ENCODE measurements at places on chromosomes 6 and 20.

- DNase-seq, result no peak
Measured at GRCh38 chr6:37182736-37183590, 13.0 kb downstream of the PIM1 start.

- DNase-seq, result no peak
Measured at GRCh38 chr20:21027569-21027968, 78.6 kb downstream of the LINC00237 start.

DNA sequence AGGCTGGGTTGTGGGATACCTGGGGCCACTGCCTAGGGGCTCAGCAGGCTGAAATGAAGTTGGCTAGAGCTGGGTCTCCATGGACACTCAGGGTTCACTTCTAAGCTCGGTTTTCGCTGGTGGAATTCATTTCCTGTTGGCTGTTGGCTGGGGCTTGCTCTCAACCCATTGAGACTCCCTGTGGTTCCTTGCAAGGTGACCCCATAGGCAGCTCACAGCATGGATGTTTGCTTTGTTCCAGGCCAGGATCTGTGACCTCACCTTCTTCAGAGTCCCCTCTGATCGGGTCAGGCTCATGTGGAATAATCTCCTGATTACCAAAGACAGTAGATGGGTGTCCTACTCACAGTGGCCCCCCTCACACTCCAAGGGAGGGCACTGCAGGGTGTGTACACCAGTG is 229.3 kb downstream of the QKI start:
- no peak for DNase-seq

- no peak for DNase-seq
Measured at GRCh38 chr6:34536251-34536958, 19.7 kb downstream of the SPDEF start.

- no peak for DNase-seq
Measured at GRCh38 chr6:38572186-38572813, 67.4 kb downstream of the BTBD9 start.

- no peak for DNase-seq
Measured at GRCh38 chr6:135128268-135128914, 52.7 kb upstream of the MYB start.

DNA sequence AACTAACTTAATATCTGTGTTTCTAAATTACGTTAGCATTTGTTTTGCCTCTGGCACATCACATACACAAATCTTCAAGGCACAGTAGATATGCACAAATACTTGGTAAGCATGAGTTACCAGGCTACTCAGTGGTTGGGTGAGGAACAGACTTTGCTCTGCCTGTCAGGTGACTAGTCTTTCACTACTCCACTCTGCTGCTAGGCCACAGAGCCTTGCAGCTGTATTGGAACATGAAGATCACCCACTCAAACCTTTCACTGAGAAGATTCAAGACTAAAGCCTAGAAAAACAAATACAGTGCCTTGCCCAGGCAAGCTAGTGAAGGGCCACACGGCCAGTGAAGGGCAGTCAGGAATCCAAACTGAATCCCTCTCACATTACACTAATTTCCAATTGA is 47.0 kb downstream of the DTNBP1 start:
- DNase-seq, result no peak

GRCh38 chr6:125806813-125807212 is 16.1 kb downstream of the NCOA7 start:
- no peak for DNase-seq

- no peak for DNase-seq
Measured at GRCh38 chr6:100257793-100258395, 206.8 kb downstream of the SIM1 start.

DNA sequence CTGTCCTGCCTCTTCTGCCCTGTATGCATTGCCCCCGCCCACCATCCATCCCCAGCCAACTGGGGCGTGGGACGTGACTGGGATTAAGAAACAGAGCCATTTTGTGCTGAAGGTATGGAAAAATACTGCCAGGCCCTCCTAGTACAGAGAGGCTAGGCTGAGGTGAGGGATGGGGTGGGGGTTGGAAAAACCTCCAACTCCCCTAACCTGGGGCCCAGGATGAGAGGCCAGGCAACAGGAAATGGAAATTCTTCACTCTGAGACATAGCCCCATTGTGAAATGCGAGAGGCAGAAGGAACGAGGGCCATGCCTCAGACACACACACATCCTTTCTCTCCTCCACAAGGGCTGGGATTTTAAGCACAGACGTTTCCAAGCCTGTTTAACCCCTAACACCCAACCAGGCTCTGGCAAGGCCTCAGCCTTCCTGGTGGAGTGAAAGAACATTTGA is 19.9 kb downstream of the KCNK5 start:
- no peak for DNase-seq

DNA sequence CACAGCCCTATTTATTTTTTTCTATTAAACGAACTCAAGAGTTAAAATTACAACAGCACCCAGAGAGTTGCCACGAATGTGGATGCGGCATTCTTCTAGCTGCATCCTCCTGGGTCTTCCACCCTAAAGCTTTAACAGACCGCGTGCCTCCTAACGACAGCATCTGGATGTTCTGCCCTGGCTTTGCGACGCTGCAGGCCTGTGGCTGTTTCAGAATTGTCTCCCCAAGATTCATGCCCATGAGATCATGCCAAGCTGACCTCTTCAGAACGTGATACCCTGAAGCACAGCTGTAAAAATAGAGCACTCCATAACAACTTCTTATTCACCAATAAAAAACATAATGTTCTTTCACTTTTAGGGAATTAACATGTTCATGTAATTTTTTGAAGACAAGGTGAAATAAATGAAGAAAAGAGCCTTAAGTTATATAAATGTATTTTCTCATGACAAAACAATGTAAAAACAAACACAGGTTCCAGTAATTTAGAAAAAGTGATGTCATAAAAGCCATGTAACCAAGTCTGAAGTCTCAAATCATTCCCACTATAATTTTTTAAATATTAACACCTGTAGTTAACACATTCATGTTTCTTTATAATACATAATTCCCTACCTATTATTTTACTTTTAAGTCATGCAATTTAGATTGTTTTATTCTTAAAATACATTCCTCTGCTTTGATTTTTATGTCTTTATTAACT is 26.5 kb downstream of the HIVEP2 start:
- no peak for DNase-seq

DNA sequence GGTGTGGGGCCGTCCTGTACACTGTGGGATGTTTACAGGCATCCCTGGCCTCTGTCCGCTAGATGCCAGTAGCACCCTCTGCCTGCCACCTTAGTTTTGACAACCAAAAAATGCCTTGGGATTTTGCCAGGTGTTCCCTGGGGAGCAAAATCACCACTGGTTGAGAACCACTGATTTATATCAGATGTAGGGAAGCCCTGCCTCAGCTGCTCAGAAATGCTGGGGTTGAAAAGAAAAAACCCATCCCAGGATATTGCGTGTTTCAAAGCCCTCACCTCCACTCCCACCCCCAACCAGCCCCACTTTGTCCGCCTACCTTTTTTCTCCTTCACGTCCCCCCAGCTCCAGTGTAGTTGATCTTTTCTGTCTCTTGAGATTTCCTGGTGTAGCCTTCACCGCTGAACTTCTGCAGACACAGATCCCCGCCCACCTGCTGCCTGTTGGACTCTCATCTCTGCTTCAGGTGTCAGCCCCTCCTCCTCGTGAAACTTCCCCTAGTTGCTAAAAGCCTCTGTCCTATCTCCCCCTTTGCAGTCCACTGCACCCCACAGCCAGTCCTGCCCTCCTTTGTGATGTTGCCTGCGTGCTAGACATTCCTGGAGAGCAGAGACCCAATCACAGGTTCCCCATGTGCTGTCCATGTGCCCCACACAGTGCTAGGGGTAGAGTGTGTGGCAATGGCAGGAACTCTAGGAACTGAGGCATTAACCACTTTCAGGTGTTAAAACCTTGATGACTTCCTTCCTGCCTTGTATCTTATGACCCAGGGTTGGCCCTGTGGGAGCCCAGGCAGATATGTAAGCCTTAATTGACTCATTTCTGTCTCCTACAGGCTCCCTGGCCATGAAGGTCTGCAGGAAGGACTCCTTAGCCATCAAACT is 98.9 kb downstream of the TBC1D7 start:
- no peak for DNase-seq

DNA sequence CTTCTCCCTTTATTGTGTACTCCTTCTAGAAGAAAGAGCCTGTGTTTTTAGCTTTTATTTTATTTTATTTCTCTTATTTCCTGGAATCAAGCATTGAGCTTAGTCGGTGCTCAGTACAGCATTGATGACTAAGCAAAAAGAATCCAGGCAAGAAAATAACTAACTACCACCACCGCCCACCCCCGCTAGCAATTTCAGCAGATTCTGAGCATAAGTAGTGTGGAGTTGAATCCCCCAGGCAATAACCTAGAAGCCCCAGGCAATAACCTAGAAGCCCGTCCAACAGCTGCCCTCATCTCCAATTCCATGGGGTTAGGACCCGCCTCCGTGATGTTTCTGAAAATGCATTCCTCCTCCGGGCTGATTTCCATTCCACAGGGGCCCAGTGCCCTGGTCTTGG is 258.0 kb upstream of the TAB2 start:
- no peak for DNase-seq

GRCh38 chr6:33757906-33758305 is 11.2 kb upstream of the IP6K3 start:
- no peak for DNase-seq

DNA sequence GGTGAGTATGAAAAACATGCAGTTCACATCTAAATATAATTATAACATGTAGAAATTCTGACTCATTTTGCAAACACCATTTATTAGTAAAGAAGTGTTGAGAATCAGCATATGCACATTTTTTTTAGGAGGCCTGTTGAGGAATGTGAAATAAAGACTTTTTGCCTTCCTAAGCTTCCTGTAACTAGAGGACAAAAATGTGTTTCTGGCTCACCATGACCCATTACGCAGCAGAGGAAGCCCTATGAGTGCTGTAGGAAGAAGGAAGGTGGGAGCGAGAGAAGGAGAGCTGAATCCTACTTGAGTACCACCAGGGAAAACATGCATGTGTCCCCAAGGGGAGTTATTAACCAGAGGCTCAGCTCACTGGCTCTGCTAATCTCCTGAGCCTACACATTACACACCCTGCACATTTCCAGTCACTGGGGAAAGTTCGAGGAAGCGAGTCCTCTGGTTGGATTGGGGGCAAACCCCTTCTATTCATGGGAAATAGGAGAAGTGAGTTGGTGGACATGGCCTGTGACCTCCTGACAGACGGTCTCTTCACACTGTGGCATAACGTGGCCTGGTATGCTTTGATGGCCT is 540.5 kb upstream of the JAG1 start:
- DNase-seq, result no peak

- DNase-seq, result no peak
Measured at GRCh38 chr6:40807484-40807883, 220.3 kb upstream of the LRFN2 start.

DNA sequence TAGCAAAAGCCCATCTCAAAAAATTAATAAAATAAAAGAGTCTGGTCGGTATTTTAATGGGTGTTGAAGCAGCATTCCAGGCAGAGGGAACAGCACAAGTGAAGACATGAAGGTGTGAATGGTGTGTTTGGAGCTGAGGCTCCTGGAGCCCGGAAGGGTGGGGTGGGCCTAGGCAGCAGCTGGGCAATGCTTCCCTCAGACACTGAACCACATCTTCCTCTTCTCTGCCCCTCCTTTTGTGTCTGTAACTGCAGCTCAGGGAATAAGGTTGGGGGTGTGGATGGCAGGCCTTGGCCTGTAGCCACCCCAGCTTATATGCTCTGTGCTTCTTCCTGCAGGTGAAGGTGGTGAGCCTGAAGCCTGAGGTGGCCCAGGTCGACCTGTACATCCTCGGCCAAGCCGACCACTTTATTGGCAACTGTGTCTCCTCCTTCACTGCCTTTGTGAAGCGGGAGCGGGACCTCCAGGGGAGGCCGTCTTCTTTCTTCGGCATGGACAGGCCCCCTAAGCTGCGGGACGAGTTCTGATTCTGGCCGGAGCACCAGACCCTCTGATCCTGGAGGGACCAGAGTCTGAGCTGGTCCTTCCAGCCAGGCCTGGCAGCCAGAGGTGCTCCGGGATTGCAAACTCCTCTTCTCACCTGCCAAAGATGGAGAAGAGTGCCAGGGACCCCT is 26.6 kb downstream of the POFUT1 start:
- DNase-seq, result no peak

GRCh38 chr6:97473979-97474378 is 191.0 kb upstream of the MMS22L start:
- DNase-seq, result no peak

DNA sequence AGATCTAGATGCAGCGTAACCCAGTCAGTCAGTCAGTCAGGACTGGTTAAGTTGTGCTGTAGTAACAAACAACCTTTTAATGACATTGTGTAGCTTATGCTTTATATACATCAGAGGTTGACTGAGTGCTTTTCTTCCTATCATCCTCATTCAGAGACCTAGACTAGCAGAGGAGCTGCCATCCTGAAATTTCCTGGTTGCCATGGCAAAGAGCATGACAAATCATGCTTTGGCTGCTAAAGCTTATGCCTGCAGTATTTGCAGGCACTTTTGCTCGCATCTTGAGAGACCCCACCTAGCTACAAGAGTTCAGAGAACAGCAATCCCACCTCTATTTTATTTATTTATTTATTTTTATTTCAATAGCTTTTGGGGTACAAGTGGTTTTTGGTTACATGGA is 244.0 kb downstream of the BTBD3 start:
- DNase-seq, result no peak

- no peak for DNase-seq
Measured at GRCh38 chr6:25197111-25197510, 82.1 kb upstream of the CARMIL1 start.

DNA sequence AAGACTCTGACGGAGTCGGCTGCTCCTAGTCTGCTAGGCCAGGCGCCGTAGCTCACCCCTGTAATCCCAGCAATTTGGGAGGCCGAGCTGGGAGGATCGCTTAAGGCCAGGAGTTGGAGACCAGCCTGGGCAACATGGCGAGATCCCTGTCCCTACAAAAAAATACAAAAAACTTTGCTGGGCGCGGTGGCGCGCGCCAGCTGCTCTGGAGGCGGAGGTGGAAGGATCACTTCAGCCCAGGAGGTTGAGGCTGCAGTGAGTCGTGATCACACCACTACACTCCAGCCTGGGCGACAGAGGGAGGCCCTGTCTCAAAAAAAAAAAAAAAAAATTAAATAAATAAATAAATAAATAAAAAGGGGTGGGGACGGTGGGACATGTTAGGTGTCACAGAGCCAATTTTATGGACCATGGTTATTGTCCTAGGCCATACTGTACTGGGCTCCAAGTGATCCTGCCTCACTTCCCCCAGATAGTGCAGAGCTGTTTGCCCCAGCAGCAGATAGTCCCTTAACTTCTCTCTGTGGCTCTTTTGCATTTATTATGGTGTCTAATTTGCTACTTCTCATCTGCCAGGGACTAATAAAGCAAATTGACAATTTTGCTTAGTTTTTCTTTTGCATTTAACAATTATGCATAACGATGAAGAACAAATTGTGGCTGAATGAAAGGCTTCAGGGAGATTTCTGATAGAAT is 5.2 kb downstream of the PI16 start:
- no peak for DNase-seq

- peak; percentile 62 for DNase-seq
Measured at GRCh38 chr6:104682722-104683643, 176.7 kb downstream of the HACE1 start.
